ENCODE measurements at places on chromosomes 7 and 10.

- no peak for DNase-seq
These were observed 43.5 kb downstream of the CLEC2L start for GRCh38 chr7:139566736-139567646.

DNA sequence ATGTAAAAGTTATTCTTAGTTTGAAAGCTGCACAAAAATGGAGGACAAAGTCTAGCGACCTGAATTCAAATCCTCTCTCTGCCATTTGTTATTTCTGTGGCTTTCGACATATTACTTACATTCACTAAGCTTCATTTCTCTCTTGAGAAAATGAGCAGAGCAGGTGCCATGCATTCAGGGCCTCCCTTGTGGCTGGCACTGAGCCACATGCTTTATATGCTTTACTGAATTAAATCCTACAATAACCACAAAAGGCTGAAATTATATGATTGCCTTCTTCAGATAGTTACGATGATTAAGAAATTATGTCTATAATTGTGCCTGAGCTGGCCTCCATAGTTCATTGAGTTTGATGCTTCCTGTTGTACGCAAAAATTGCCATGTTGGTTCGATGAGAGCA lies 98.7 kb downstream of the NPSR1 start:
- DNase-seq: no peak

DNA sequence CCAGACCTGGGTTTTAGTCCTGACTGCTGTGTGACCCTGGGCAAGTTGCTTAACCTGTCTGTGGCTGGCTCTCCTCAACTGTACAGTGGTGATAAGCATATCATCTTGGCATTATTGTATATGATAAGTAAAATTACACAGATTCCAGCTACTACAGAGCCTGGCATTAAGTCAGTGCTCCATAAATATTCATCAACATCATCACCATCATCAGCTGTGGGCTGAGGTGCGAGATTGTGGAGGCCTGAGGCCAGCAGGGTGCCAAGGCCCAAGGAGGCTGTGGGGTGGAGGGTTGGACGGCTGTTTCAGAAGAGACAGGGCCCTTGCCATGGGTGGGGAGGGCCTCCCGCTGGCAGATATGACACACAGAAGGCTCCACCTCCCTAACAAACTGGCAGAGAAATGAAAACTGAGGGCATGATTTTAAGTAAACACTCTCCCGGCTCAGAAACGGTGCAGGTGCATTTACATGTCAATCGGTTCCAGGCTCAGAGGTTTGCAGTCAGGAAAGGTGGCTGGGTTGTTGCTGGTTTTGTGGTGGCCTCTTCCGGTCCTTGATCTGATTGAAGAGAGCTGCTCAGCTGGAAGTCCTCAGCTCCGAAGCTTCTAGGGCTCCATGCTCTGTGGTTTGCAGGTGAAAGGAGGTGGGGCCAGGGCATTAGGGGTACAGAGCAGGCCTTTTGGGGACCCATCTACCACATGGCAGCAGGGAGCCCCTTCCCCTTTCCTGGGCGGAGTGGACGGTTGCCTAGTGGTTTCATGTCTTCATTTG lies 10.2 kb downstream of the CRYGN start:
- no peak for DNase-seq

GRCh38 chr7:28771906-28772622 lies 186.1 kb downstream of the TRIL start:
- DNase-seq: no peak

DNA sequence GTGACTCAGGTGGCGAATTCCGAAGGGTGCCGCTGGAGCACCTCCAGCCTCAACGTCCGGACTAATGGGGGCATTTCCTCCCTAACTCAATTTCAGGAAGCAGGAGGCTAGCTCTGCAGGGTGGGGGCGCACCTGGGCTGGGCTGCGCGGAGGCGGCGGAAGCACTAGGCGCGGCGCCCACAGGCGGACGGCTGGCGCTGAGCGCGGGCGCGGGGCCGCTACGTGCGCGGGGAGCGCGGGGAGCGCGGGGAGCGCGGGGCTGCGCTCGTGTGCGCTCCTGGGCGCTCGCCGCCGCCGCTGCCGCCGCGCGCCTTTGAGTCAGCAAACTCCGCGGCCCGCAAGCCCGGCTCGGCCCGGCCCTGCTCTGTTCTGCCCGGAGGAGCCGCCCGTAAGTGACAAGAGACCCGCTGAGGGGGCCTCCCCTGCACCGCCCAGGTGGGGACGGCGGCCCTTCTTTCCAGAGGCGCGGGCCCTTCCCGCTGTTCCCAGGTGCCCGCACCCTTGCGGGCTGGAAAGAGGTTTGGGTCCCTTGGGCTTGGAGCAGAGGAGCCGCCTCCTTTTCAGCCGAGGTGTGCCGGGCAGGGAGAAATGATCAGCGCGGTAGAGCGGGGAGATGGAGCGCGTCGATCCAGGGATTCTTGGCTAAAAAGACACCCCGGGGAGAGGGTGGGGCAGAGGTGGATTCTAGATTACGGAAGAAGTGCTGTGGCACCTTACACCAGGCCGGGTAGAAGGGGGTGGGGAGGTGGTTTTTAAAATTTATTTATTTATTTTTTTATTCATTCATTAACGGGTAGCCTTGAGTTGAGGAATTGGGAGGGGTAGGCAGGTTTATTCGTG lies at the start of gene SNX10:
Gene SNX10 (plus strand): TSS at position 164 of the 840 bp plus-strand sequence. CDS start 54,581 bp downstream, outside the sequence.
- peak; percentile 71 for DNase-seq

DNA sequence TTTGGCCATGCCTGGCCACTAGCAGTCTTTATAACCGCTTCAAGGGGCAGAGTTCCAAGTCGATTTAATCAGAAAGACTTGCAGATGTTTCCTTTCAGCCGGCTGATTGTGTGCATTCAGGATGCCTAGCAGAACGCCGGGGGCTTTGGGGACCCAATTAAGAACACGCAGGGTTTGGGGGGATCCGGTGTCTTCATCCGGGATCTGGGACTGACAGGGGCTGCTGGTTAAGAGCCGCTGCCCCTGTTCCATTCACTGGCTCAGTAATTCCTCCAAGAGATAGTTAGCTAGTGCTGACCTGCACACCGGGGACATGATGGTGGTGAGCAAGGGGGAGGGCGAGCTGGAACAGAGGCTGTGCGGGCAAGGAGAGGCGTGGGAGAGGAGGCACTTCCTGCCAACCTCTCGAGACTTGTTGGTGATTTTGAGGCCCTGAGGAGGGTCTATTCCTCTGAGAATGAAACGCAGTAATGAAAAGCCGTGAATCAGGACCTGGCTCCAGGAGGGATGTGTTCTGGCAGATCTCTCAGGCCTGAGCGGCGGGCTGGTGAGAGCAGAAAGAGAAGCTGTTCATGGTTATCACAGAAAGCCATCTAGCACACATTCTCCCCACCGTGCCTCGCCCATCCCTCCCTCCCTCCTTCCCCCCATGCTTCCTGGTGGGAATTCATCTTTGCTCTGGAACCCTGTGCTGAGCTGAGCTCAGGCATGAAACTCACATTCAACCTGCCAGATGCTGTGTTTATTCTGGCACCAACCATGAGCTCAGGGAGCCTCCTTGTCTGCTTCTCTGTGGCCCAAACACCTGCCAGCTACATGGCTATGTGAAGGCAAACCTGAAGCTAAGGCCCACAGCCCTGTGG lies 152.0 kb downstream of the CCDC3 start:
- peak; percentile 43 for DNase-seq

- DNase-seq: no peak
These were observed 93.5 kb downstream of the UPF2 start for GRCh38 chr10:11949152-11949551.

DNA sequence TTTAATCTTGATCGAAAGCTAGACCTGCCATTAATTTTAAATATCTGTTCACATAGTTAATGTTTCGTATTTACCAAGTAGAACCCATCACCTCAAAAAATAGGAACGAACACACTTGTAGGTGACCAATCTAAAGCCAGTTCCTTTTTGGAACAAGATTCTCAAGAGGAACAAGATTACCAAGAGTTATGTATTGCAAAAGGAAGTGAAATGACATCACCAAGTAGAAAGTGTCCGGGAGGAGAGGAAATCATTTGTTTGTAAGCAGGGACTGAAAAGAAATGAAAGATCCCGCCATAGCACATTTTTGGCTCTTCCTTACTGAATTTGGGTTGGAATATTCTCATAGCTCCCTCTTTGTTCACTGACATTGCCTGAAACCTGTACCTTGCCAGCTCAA lies 1200.5 kb downstream of the SORCS1 start:
- no peak for DNase-seq

DNA sequence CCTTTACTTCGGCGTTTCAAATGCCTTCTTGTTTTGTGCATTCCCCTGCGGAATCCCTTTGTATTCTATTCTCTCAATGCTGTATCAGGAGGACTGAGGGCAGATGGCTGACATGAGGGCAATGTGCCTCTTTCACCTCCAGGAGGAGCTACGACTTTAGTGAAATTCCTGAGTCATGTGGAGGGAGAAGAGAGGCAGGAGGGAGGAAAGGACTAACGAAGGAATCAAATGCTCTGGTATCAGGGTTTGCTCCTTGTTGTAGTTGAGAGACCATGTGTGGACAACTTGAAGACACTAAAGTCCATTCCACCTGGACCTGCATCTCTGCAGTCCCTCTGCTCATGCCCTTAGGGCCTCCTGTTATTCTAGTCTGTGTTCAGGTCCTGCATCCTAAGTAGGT lies 40.2 kb upstream of the PRSS58 start:
- DNase-seq: no peak

- DNase-seq: peak; percentile 10
These were observed 138.1 kb downstream of the RALA start for GRCh38 chr7:39761449-39761848.

GRCh38 chr10:82192665-82193064 lies 317.7 kb downstream of the NRG3 start:
- DNase-seq: no peak

DNA sequence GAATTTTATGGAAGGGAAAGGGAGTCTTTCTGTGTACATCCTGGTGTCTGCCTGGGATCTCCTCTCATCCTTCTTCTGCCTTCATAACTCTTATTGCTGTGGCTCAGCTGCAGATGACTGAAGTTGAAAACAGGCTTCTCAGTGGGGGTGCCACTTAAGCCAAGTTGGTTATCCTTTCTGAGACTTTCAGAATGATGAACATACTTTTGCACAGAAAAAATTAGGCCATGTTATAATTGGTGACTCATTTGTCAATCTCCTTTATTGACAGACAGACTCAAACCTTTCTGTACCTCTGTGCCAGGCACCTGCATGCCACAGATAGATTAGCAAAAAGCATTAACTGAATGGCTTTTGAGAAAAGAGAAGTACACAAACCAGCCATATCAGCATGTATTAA lies 430.3 kb downstream of the SORCS1 start:
- no peak for DNase-seq

- no peak for DNase-seq
These were observed 871.8 kb downstream of the IPMK start for GRCh38 chr10:57395923-57396322.

GRCh38 chr10:121702351-121703320 lies 104.4 kb upstream of the FGFR2 start:
- DNase-seq: no peak

GRCh38 chr7:8126601-8127167 lies 135.3 kb downstream of the ICA1 start:
- no peak for DNase-seq

DNA sequence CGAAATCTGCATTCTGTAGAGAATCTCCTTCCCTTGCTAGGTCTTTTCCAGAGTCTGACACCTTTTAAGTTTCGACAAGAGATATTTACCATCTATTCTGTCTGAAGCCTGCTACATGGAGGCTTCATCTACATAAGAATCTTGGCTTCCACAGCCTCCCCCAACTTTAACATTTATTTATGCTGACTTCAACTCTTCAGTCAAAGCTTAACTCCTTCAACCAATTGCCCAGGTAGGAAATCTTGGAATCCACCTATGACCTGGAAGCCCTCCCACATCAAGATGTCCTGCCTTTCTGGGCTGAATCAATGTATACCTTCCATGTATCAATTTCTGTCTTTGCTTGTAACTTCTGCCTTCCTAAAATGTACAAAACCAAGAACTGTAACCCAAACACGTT lies 54.7 kb downstream of the MINPP1 start:
- no peak for DNase-seq

- DNase-seq: no peak
These were observed at the start of gene OIT3 for GRCh38 chr10:72893136-72893798. TSS of gene OIT3 (plus strand) at chr10:72893739. CDS start at chr10:72893799, 60 bp downstream.

DNA sequence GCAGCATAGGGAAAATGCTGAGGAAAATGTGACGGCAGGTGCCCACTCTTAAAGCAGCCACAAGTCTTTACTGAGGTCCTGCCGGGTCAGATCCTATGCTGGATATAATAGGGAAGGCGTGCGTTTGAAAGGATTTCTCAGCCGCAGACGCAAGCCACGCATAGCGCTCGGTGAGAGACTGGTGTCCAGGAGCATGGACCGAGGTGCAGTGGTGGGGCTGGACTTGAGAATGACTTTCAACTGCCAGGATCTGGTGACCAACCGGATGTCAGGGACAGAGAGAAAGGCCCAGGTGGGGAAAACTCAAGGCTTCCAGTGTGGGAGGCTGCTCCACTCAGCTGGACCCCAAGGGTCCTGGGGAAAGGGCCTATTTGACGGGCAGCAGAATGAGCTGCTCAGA lies 74.7 kb upstream of the INSIG1 start:
- no peak for DNase-seq

GRCh38 chr7:39691821-39692220 lies 68.4 kb downstream of the RALA start:
- DNase-seq: no peak

DNA sequence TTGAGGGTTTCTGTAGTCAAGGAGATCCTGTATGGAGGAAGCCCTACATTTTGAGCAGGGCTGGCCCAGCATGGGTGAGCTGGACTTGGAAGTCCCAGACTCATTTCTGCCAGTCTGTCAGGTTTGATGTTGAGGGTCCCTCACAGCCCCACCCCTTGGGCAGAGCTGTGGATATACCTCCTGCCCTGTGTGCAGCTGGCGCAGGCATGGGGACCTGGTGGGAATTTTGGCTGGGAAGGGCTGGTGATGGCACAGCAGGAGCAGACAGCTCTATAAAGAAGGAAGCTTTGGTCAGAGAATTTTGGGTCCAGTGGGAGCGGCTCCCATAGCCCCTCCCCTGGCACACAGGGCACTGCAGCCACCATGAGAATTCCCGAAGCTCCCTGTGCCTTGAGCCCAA lies 482.6 kb downstream of the RPS24 start:
- no peak for DNase-seq

DNA sequence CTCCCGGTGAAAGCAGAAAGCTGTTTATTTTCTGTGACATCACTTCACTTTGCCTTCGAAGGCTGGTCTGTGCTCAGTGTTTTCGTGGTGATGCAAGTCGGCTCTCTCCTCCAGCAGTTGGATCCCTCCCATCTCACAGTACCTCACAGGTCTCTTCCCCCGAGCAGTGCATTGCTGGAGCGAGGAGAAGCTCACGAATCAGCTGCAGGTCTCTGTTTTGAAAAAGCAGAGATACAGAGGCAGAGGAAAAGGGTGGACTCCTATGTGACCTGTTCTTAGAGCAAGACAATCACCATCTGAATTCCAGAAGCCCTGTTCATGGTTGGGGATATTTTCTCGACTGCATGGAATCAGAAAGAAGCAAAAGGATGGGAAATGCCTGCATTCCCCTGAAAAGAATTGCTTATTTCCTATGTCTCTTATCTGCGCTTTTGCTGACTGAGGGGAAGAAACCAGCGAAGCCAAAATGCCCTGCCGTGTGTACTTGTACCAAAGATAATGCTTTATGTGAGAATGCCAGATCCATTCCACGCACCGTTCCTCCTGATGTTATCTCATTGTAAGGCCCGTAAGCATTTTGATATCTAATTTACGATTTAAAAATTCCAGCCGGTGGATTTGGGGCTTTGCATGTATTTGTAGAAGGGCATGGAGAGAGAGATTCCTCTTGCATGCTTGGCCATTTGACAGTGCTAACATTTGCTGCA lies at the start of gene LGI1:
Gene LGI1 (plus strand): TSS at position 136 of the 707 bp plus-strand sequence. CDS start 209 bp downstream, at position 345.
- DNase-seq: no peak

Measured in Caki2 (cell line).